Omental fat pad (tissue), 4 donors: ENCODE measurements at places on chromosomes 6 and 20. TPM values are rescaled to one million over a fixed set of nuclear protein-coding genes. Genes with fewer than 3 reads are reported as not detected.

The GJA10 gene
- not detected for total RNA-seq

The GRIK2 gene
- total RNA-seq = 0.47 TPM

The AKAP12 gene
- total RNA-seq = 241 TPM

The ENPP5 gene
- total RNA-seq = 2.0 TPM

The SYTL3 gene
- 7.7 TPM for total RNA-seq

The GPR31 gene
- total RNA-seq = not detected

The GMPR gene
- 24.5 TPM for total RNA-seq

The PTPRA gene
- total RNA-seq = 72.8 TPM

The TFAP2C gene
- 11.6 TPM for total RNA-seq

The GLP1R gene
- total RNA-seq = not detected

The TCF15 gene
- total RNA-seq = 13.2 TPM

The PRPH2 gene
- 1.4 TPM for total RNA-seq
